ENCODE measurements at places on chromosomes 11 and 22.

GRCh38 chr11:57001674-57002401 is 13.1 kb downstream of the OR5AK2 start:
- no peak for DNase-seq

DNA sequence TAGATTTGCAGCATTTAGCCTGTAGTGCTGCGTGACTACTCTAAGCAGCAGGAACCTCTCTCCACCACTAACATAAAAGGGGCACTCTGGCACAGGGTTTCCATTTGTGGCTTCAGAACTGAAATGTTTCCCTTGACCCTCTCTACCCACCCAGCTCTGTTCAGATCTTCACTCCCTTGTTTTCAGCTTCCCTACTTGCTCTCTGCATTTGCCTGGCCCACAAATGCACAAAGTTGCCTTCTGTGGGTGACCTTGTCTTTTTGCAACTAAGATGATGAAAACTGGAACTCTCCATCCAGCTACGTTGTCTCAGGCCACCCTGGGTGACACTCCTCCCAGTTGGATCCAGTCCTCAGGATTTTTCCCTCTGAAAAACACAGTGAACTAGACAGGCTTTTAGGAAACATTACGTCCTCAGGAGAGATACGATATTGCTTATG is 19.8 kb upstream of the PSMA1 start:
- no peak for DNase-seq

DNA sequence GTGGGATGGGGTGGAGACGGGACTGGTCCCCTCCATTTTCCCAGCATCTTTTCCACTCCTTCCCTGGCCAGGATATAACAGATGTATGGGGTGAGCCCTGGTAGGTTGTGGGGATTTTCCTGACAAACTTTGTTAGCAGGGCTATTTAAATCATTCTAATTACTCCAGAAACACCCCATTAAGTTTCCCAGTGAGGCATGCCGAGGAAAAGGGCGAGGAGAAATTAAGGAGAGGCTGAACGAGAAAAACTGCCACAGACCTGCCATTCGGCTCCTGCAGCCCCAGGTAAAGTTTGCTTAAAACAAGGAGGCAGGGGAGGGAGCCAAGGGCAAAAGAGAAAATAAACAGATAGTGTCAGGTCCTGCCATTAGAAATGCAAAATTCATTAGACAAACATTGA is 428.2 kb downstream of the BUD13 start:
- no peak for DNase-seq

DNA sequence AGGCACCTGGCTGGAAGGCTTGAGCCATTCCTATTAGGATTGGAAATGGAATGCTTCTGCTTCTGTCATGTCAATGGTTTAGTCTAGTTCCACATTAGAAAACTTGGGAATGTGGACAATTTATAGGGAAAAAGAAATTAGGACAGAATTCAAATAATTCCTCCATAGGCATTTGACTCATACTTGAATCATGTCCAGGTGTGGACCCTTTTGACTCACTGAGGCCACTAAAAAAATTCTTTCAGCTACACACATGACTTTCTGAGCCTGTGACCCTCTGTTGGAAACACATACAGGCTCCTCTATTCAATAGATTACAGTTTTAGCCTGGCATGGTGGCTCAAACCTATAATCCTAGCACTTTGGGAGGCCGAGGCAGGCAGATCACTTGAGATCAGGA is 100.5 kb downstream of the RASSF10 start:
- DNase-seq = no peak

DNA sequence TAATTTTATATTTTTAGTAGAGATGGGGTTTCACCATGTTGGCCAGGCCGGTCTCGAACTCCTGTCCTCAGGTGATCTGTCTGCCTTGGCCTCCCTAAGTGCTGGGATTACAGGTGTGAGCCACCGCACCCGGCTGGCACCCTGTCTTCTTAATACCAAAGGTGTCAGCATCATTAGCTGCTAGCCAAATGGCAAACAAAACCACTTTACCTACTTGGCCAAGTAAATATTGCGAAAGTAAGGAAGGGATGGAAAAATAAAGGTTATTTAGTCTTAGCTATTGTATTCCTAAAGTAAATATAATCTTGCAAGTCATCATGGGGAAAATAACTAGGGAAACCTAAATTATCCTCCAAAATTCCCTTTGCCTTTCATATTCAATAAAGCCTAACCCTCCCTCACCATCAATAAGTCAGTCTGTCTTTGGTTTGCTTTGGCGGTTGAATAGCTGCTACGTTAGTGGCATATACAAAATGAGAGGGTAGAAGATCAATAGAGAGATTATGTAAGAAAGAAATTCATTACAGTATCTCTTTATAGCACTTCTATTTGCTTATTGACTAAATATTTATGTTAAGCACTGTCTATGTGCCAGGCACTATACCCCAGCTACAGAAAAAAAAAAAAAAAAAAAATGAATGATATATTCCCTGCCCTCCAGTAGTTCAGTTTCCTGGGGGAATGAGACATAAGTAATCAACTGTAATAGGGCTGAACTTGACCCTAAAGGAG is 40.2 kb upstream of the CFAP300 start:
- no peak for DNase-seq

- no peak for DNase-seq
Measured at GRCh38 chr11:114074546-114075343, 15.2 kb downstream of the ZBTB16 start.

DNA sequence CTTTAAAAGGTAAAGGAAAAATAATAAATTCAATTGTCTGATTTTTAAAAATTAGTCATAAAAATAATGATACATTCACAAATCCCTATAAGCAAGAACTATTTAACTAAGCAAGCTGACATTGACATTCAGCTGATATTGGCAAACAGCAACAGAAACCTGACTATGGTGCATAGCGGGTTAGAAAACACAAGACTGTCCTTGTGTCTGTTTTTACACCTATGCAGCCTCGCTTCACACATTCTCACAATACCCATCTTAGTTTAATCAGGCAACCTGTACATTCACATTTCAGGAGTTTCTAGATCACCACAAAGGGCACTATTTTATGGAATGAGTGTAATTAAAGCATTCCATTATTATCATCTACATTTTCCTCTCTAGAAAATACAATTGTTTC is 737.1 kb downstream of the KCNA4 start:
- DNase-seq = no peak
